ENCODE measurements at places on chromosomes 6 and 20. TPM values are rescaled to one million over a fixed set of nuclear protein-coding genes. Genes with fewer than 3 reads are reported as not detected.

GRCh38 chr6:25217829-25218228 lies 61.3 kb upstream of the CARMIL1 start:
- H3K4me3 ChIP-seq = no peak overlapping the region
- H3K27ac ChIP-seq = no peak overlapping the region
- H3K4me1 ChIP-seq = no peaks in the 10 kb centered on the region
- H3K27me3 ChIP-seq = no peaks in the 10 kb centered on the region
- no peak for DNase-seq
- no peaks in the 10 kb centered on the region for H3K36me3 ChIP-seq

DNA sequence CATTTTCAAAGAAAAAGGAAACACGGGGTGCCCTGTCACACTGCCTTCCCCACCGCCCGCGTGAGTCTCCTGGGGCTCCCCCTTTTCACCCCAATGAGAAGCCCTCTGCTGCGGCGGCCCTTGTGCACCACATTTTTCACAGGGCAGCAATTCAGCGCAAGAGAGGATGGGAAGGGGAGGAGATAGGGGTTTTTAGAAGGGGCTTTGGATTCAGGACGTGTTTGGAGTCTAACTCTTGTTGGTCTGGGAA lies 726 bp upstream of the ARFGEF3 start:
- H3K27me3 ChIP-seq = peaks cover 58% of the 10 kb centered on the region
- no peak overlapping the region for H3K4me3 ChIP-seq
- H3K4me1 ChIP-seq = peaks cover 12% of the 10 kb centered on the region
- H3K27ac ChIP-seq = no peak overlapping the region
- DNase-seq = no peak

GRCh38 chr6:11684901-11685480 lies 93.6 kb downstream of the ADTRP start:
- no peak for DNase-seq
- H3K27me3 ChIP-seq = no peaks in the 10 kb centered on the region
- peaks cover 19% of the 10 kb centered on the region for H3K4me1 ChIP-seq
- H3K27ac ChIP-seq = peak overlapping the region; percentile 75

DNA sequence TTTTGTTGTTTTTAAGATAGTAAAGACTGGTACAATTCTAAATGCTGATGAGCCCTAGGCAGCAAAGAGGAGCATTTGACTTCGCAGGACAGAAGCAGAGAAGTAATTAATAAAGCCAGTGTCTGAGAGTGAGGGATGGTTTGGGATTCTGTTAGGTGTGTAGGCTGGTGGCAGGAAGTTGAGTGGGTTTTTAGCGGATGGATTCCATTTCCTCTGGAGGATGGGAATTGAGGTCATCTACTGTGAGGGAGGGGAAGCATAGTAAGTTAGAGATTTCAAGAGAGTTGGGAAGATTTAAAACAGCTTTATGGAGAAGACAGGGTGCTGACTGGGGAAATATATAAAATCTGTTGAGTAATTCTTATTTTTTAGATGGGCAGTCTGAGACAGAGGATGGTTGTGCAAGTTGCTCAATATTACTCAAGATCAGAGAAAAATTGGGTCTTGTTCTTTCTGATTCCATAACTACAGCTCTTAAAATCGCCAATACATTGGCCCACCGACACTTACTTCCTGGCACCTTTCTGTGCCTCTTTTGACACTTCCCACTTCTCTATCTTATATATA lies 48.8 kb downstream of the PRL start:
- peak overlapping the region; percentile 64 for H3K27ac ChIP-seq
- H3K36me3 ChIP-seq = no peaks in the 10 kb centered on the region
- DNase-seq = no peak
- peaks cover 35% of the 10 kb centered on the region for H3K4me1 ChIP-seq

- no peaks in the 10 kb centered on the region for H3K27me3 ChIP-seq
- H3K36me3 ChIP-seq = no peaks in the 10 kb centered on the region
- no peak overlapping the region for H3K27ac ChIP-seq
- no peak overlapping the region for H3K4me3 ChIP-seq
Observed at GRCh38 chr6:108142240-108142639, 23.6 kb upstream of the NR2E1 start.

Gene PBOV1
- total RNA-seq = not detected

Gene SIRPB2
- total RNA-seq = not detected

Gene UNC93A
- not detected for total RNA-seq

Gene PDYN
- total RNA-seq = not detected

Gene FKBP1C
- total RNA-seq = 0.09 TPM

Gene MRAP2
- not detected for total RNA-seq

All from SJSA1 (cell line).